ENCODE measurements at places on chromosomes 6 and 20.

DNA sequence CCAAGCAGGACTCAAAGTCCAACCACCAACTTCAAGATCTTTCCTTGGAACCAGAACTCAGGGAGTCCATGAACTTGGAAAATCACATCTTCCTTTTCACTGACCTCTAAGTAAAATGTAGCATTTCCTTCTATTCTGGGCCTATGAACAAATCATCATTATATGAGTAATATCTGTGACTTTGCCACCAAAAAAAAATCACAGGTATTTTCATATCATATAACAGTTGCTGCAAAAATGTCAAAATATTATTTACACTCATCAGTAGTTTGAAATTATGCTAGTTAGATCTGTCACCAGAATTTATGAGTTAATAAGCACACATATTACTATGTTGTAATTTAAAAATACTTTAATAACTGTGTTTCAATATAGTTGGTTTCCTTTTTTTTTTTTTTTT, 27.3 kb upstream of the TLDC2 start:
- H3K27ac ChIP-seq: no peak overlapping the region
- no peak for DNase-seq
- H3K4me3 ChIP-seq: no peak overlapping the region
- H3K27me3 ChIP-seq: no peaks in the 10 kb centered on the region
- peaks cover 31% of the 10 kb centered on the region for H3K4me1 ChIP-seq

DNA sequence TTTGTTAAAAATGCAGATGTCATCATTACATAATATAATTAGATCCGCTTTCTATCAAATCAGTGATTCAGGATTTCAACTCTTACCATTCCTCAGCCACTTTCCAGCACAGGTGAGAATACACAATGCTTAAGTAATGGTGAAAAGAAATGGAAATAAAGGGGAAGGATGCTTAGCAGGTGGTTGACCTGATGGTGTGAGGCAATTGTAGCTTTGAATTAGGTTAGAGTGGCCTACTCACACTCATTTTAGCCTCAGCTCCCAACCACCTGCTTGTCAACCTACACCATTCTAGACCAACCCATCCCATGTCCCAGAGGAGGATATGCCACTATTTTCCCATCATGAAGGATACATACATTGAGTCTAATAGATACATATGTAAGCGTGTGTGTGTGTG, 138.1 kb downstream of the DNAH8 start:
- peaks cover 16% of the 10 kb centered on the region for H3K27me3 ChIP-seq
- no peaks in the 10 kb centered on the region for H3K4me1 ChIP-seq
- H3K36me3 ChIP-seq: no peaks in the 10 kb centered on the region
- no peak overlapping the region for H3K4me3 ChIP-seq
- H3K27ac ChIP-seq: no peak overlapping the region

DNA sequence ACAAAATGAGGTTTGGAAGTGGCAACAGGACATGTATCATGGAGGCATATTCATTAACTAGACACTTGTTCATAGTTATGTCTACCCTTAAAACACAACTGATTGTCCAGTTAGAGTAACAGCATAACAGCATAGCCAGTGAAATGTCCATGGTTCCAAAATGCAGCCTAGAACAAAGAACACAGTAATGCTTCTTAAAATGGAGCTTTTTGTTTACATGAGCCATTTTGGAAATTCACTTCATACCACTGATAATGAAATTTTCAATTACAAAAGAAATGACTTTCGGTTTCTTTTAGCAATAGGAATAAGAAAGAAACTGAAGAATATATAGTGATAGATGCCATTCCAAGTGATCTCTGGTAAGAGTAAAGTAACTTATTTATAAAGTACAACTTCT, 111.1 kb upstream of the DST start:
- H3K27me3 ChIP-seq: no peaks in the 10 kb centered on the region
- H3K4me1 ChIP-seq: no peaks in the 10 kb centered on the region
- H3K36me3 ChIP-seq: no peaks in the 10 kb centered on the region

DNA sequence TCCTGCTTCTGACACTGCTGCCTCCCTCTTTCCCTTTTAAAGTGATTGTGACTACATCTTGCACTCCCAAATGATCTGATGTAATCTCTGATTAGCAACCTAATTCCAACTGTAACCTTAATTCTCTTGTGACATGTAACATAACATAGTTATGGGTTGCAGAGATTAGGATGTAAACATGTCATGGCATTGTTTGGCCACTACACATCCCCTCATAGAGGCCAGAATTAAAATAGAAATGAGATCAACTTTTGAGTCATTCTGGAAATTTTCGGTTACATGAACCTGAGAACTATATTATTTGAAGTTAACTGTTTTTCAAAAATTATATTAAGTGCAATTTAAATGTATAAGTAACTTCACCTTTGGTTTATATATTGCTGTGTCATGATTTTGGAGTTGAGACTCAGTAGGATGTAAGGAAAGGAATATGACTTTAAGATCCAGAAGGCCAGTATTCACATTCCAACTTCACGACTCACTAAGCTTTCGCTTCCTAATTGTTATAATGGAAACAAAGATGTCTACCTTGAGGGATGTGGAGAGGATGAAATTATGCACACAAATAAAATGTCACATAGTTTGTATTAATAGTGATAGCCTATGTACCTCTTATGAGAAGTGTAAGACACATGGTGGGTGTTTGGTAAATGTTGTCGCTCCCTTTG, 611.9 kb upstream of the MAP3K7 start:
- H3K27me3 ChIP-seq: no peaks in the 10 kb centered on the region
- H3K4me3 ChIP-seq: no peak overlapping the region
- no peak overlapping the region for H3K27ac ChIP-seq
- H3K4me1 ChIP-seq: no peaks in the 10 kb centered on the region
- no peak for DNase-seq

- no peaks in the 10 kb centered on the region for H3K4me1 ChIP-seq
- no peak overlapping the region for H3K4me3 ChIP-seq
- no peaks in the 10 kb centered on the region for H3K36me3 ChIP-seq
- no peaks in the 10 kb centered on the region for H3K27me3 ChIP-seq
Measured at GRCh38 chr6:141354191-141354955, 778.4 kb upstream of the GJE1 start.

DNA sequence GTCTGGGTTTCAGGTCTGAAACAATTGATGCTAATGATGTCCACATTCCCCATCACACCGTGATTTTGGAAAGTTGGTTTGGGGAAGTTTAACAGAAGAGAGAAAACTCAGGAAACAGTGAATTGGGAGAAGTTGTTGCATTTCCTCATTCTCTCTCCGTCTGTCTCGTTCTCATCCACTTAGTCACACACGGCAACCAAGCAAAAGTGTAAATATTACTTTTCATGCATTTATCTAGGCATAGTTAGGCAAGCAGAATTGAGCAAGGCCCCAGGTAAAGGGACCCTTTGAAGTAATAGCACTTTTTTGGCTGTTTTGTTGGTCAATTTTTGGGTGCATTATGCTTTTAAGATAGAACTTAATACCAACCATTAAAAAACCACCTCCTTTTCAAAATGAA, 137.0 kb upstream of the SULF2 start:
- DNase-seq: no peak
- H3K36me3 ChIP-seq: no peaks in the 10 kb centered on the region
- no peak overlapping the region for H3K4me3 ChIP-seq
- no peaks in the 10 kb centered on the region for H3K4me1 ChIP-seq
- no peak overlapping the region for H3K27ac ChIP-seq

DNA sequence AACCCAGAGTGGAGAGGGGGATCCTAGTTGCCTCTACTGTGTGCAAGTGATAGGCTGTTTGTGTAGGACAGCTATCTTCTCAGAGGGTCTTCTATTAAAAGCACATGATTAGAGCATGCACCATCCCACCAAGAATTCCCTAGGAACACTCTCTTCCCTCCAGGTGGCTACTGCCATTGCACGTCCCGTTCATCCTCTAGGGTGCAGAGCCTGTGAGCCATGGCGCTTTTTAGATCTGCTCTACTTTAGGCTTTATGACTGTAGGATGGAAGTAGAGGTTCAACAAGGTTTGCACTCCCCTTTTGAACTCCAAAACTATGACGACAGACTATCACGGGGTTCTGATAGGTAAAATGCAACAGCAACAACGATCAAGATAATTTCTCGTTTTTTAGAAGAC, 90.5 kb upstream of the SAMD5 start:
- no peak for DNase-seq
- no peaks in the 10 kb centered on the region for H3K36me3 ChIP-seq
- no peak overlapping the region for H3K27ac ChIP-seq
- H3K27me3 ChIP-seq: peaks cover 2% of the 10 kb centered on the region

GRCh38 chr20:59525500-59526241, 78.7 kb upstream of the PHACTR3 start:
- H3K27ac ChIP-seq: no peak overlapping the region
- H3K4me3 ChIP-seq: peak overlapping the region; percentile 22
- H3K4me1 ChIP-seq: peaks cover 1% of the 10 kb centered on the region
- H3K27me3 ChIP-seq: peaks cover 24% of the 10 kb centered on the region
- H3K36me3 ChIP-seq: no peaks in the 10 kb centered on the region

DNA sequence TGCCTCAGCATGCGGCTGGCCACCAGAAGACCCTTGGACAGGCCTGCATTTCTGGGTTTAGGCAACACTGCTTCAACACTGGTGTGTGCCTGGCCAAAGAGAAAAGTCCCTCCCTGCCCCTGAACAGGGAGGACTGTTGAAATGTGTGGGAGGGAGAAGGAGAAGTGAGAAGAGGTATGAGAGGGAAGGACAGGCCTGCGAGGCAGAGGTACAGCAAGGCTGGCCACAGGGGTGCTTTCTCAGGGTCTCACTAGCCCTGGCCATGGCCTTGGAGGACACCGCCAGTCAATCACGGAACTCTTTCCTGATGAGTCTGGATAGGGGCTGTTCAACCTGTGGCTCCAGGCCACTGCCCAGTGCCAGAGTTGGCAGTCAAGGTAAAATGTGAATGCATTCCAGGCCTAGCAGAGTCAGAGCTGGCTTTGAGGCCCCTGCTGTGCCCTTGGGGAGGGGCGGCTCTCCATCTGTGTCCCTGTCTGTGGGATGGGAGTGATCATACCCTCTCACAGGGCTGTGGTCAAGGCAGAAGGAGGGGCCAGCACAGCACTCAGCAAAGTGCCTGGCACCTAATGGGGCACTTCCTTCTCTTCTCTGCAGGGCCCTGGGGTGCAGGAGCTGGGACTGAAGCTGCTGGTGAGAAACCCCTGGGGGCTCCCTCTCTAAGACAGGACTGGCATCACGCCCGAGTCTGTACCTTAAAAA, 43.2 kb upstream of the CDH22 start:
- peak overlapping the region; percentile 87 for H3K27ac ChIP-seq
- peaks cover 26% of the 10 kb centered on the region for H3K4me1 ChIP-seq
- H3K4me3 ChIP-seq: no peak overlapping the region
- H3K36me3 ChIP-seq: no peaks in the 10 kb centered on the region
- no peaks in the 10 kb centered on the region for H3K27me3 ChIP-seq
- no peak for DNase-seq

DNA sequence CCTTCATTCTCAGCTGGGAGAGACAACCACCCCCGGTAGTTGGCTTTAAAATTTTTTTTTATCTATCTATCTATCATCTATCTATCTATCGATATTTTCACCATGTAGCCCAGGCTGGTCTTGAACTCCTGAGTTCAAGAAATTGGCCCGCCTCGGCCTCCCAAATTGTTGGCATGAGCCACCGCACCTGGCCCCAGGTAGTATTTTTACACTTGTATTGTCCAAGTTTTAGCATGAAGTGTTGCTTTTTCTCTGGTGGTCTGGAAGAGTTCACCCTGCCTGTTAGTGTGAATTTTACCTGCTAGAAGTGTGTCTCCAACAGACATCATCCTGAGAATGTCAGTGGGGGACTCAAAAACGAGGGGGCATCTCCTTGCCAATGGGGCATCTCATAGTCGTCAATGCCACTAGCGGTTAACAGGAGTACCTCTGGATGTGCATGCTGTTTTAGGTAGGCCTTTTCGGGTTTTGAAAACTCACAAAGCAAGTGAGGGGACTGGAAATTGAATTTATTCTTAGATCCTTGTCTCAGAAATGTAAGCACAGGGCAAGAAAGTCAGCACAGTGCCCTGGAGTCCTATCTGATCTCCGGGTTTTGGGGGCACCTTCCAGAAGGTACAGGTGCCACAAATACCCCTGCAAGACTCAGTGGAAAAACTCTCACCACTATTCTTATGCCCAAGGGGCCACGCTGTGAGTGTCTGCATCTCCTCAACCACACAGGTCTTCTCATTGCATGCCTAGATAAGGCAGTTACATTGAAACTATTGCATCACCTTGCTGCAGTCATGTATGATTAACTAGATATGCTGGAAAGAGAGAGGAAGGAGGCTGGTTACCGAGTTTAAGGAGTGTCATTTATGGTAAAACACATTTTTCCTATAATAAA, 37.1 kb downstream of the TNFAIP3 start:
- H3K4me1 ChIP-seq: peaks cover 32% of the 10 kb centered on the region
- H3K36me3 ChIP-seq: no peaks in the 10 kb centered on the region
- no peak for DNase-seq
- H3K27me3 ChIP-seq: no peaks in the 10 kb centered on the region
- H3K27ac ChIP-seq: no peak overlapping the region

- no peak overlapping the region for H3K27ac ChIP-seq
- no peaks in the 10 kb centered on the region for H3K27me3 ChIP-seq
- DNase-seq: no peak
- H3K4me3 ChIP-seq: no peak overlapping the region
- no peaks in the 10 kb centered on the region for H3K4me1 ChIP-seq
- H3K36me3 ChIP-seq: peaks cover 12% of the 10 kb centered on the region
Measured at GRCh38 chr6:165231177-165231576, 78.2 kb downstream of the C6orf118 start.

DNA sequence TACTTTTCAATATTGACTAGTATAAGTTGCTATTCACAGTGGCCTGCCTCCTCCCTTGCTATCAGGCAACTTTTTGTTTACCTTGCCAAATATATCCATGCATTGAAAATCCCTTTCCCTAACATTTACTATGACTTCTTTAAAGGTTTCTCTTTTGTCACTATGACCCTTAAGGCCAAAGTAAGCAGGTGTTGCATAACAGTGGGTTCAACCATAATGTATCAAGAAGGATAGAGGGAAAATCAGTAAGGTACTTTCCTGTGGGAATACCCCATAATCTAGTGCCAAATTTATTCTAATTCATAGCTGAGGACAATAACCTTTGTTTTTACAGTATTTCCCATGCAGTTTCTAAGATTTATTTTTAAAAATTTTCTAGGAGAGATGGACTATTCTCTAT, 527.6 kb downstream of the CDKAL1 start:
- no peak overlapping the region for H3K27ac ChIP-seq
- H3K27me3 ChIP-seq: no peaks in the 10 kb centered on the region
- H3K36me3 ChIP-seq: peaks cover 57% of the 10 kb centered on the region

GRCh38 chr6:45209762-45210161, 118.4 kb upstream of the RUNX2 start:
- no peaks in the 10 kb centered on the region for H3K27me3 ChIP-seq

DNA sequence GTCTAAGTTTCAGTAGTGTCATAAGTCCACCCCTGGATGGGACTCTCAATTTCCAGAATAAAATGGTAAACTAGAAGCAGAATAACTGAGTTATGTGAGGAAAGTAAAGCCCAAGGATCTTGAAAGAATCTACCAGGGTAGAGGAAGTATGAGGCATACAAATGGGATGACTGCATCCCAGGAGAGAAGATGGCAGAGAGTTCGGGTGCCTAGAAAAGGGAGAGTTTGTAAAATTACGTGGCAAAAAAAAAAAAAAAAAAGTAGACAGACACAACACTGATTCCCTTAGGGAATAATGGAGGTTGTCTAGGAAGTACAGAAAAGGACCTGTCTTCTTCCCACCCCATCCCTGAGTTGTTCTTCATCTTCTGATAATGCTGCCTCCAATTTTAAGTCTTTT, 3.4 kb downstream of the GABBR1 start:
- H3K4me1 ChIP-seq: peaks cover 51% of the 10 kb centered on the region
- no peaks in the 10 kb centered on the region for H3K27me3 ChIP-seq
- H3K27ac ChIP-seq: no peak overlapping the region

GRCh38 chr20:7790189-7790588, 150.1 kb downstream of the HAO1 start:
- no peak overlapping the region for H3K27ac ChIP-seq
- H3K27me3 ChIP-seq: no peaks in the 10 kb centered on the region
- no peak overlapping the region for H3K4me3 ChIP-seq
- no peak for DNase-seq

All from naive thymus-derived CD8-positive, alpha-beta T cell (primary cell).